Parietal lobe (tissue), 2 donors: ENCODE measurements at places on chromosomes 16 and 17. TPM values are rescaled to one million over a fixed set of nuclear protein-coding genes. Genes with fewer than 3 reads are reported as not detected.

Gene SLFN13
- total RNA-seq: 0.94 TPM

Gene CDK10
- total RNA-seq: 52.6 TPM

Gene HBA1
- 263 TPM for total RNA-seq

Gene ZFP1
- total RNA-seq: 55.7 TPM

Gene PDILT
- total RNA-seq: not detected

Gene TRPV2
- total RNA-seq: 1.3 TPM

Gene VAT1L
- total RNA-seq: 16.3 TPM

Gene SULT1A4
- 3.8 TPM for total RNA-seq

Gene SLC5A10
- not detected for total RNA-seq

Gene CCL7
- not detected for total RNA-seq

Gene CCL4L2
- total RNA-seq: 1.6 TPM

Gene GSG1L
- total RNA-seq: 1.6 TPM

Gene ARHGAP23
- total RNA-seq: 75.7 TPM

Gene TBX21
- not detected for total RNA-seq

Gene RDM1
- total RNA-seq: 0.94 TPM

Gene MSLN
- total RNA-seq: not detected

Gene NPIPA2
- 3.8 TPM for total RNA-seq

Gene PLLP
- 2.8 TPM for total RNA-seq

Gene SLC52A1
- not detected for total RNA-seq

Gene NHLRC4
- 0.31 TPM for total RNA-seq

Gene CACNG5
- total RNA-seq: 0.63 TPM
